ENCODE measurements at places on chromosomes 5 and 9.

GRCh38 chr5:93209476-93209875, 371.5 kb downstream of the NR2F1-AS1 start:
- DNase-seq, result no peak

GRCh38 chr9:68974431-68974830, 39.5 kb downstream of the PRKACG start:
- DNase-seq, result no peak

DNA sequence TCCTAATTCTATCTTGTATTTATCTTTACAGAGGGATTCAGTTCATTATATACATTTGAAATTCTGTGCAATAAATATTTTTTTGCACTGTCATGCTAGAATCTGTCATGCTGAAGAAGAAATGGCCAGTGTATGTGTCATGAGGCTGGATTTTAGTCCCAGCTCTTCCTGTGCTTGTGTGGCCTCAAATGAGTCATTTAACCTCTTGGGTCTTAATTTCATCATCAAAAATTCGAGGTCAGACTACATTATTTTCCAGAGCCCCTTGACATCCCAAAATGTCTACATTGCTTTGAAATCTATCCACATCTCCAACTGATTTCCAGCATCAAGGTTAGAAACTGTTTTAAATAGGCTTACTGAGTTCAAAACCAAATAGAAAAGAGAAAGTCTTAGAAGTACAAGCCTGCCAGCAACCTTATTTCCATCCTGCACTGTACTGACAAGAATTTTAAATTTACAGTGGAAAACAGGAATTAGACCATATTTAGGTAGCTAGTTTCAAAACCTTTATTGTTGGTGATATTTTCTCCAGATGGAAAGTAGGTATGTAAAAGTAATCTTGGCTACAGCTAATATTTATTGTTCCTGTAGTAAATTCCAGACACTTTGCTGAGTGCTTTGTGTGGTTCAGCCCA, 96.7 kb upstream of the MAMDC2 start:
- DNase-seq, result no peak

GRCh38 chr5:14063691-14064090, 79.5 kb upstream of the TRIO start:
- no peak for DNase-seq

- DNase-seq, result no peak
Observed at GRCh38 chr9:123749580-123750202, 180.2 kb downstream of the DENND1A start.

DNA sequence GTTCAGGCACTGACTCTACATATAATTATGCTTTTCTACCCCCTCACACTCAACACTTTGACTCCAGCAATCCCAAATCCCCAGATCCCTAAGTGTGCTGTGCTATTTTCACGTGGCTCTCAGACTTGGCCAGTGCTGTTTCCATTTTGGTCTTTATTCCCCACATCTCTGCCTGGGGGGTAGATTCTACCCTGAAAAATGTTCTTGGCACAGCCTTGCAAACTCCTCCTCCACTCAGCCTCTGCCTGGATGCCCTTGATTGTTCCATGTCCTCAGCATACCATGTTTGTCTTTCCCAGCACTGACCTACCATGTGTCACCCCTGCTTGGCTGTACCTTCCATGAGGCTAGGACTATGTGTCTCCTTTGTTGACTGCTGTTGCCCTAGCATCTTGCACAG, 43.0 kb downstream of the FXN start:
- DNase-seq, result no peak

GRCh38 chr5:169200125-169200778, 100.7 kb downstream of the SLIT3 start:
- no peak for DNase-seq

DNA sequence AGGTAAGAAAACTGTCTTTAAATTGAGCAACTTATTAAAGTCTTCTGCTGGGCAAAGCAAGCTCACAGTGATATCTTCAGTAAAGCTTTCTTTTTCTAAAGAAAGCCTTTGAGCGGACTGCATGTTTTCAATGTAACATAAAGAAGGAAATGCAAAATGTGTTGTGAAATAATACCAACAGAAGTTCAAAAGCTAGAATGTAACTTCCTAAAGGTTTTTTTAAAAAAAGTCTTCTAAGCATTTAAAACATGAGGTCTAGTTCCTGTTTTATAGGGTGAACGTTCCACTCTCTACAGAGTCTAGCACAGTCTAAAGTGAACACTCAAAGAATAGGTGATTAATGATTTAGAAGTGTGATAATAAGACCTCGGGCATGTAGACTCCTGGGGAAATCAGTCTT, 62.9 kb downstream of the DENND1A start:
- no peak for DNase-seq

- DNase-seq, result no peak
Observed at GRCh38 chr5:14258840-14259239, 115.7 kb downstream of the TRIO start.

DNA sequence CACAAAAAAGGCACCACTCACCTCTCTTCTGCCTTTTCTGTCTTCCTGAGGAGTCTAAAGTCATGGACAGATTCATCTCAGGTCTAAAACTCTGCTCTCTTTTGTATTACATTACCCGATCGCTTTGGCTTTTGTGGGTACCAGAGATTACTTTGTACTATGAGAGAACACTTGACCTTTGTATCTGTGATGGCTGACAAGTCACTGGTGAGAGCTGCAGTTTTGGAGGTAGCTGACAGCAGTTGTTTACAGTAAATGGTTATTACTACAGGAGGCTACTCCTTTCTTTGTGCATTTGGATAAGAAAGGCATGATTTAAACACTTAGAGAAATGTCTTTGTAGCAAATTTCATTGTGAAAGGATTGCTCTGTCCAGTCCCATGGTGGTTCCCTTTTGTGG, 307.3 kb downstream of the FBXL17 start:
- no peak for DNase-seq

DNA sequence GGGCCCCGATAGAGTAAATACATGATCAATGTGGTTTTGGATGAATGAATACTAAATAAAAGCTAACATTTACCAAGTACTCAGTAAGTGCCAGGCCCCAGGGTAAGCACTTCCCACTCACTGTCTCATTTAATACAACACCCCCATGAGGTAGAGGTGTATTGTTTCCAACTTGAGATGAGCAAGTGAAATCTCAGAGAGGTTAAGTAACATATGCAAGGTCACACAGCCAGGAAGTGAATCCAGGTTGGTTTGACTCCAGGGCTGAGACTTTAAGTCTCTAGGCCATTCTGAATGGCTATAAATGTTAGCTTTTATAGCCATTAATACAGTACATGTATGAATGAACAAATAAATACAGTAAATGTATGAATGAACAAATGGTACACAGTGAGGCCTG, 39.4 kb downstream of the LHX2 start:
- no peak for DNase-seq

- DNase-seq, result no peak
Observed at GRCh38 chr9:99576876-99577275, 244.8 kb upstream of the NR4A3 start.

DNA sequence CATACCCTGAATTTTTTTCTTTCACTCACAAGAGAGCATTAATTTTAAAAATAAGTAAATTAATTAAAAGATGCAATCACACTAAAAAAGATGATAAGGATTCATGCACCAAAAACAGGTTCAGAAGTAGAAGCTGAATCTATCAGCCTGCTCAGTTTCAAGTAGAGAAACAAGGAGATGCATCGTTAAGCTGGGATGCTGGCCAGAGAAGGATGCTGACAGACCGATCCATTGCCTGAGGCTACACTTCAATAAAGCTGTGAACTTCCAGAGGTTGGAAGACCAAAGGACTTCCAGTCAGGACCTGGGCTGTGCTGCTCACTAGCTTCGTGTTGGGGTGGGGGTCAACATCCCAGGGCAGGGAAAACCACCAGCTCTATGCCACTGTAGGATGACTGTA, 457.7 kb downstream of the EFNA5 start:
- DNase-seq, result no peak

- no peak for DNase-seq
Observed at GRCh38 chr5:165616490-165617405, 2111.3 kb downstream of the MAT2B start.

DNA sequence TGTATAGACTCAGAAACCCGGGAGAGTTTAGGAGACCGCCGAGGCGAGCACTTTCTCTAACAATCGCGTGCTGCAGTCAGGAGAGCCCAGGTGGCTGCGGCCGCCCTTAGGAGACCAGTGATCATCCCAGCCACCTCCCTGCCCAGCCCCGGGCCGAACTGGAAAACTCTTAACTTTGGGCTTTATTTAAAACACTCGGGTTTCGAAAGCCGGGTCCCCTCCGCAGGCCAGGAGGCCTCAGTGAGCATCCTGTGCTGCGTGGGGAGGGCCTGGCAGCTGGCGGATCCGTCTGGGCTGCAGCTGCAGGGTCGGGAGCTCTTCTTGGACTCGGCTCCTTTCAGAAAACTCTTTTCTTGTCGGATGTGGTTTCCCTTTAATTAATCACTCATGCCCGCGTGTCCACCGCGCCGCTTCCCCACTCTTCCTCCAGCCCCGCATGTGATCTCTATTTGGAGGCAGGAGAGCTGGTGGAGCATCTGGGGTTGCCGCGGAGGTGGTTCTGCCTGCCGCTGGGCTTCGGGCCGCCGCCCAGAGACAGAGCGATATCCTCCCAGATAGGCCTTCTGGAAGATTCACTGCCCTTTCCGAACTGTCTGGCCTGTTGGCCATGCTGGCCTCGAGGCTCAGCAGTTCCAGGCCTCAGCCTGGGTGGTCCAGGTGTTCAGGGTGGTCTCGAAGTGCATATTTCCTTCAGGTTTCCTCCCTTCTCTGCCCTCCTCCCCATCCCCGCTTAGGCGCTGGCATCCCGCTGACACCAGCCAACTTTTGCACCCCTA, 59.5 kb downstream of the TMEM174 start:
- no peak for DNase-seq

- DNase-seq, result no peak
Observed at GRCh38 chr5:76600716-76601115, 22.5 kb downstream of the F2RL2 start.

- no peak for DNase-seq
Observed at GRCh38 chr9:99505936-99506335, 283.9 kb downstream of the SEC61B start.

GRCh38 chr5:132435886-132436285, 54.7 kb downstream of the IRF1 start:
- DNase-seq, result no peak

DNA sequence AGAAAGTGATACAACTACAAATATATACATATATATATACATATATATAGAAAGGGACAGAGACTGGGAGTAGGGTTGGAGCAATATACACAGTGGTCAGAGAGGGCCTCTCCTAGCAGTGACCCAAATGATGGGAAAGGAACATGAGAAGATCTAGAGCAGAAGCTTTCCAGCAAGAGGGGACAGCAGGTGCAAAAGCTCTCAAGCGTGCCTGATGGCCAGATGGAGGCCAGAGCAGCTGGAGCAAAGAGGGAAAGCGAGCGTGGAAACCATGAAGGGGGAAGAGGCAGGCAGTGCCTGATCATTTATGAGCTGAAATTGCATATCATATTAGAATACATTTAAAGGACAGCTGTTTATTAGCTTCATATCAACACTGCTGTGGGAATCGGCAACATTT, 7.6 kb upstream of the GRPEL2 start:
- no peak for DNase-seq

DNA sequence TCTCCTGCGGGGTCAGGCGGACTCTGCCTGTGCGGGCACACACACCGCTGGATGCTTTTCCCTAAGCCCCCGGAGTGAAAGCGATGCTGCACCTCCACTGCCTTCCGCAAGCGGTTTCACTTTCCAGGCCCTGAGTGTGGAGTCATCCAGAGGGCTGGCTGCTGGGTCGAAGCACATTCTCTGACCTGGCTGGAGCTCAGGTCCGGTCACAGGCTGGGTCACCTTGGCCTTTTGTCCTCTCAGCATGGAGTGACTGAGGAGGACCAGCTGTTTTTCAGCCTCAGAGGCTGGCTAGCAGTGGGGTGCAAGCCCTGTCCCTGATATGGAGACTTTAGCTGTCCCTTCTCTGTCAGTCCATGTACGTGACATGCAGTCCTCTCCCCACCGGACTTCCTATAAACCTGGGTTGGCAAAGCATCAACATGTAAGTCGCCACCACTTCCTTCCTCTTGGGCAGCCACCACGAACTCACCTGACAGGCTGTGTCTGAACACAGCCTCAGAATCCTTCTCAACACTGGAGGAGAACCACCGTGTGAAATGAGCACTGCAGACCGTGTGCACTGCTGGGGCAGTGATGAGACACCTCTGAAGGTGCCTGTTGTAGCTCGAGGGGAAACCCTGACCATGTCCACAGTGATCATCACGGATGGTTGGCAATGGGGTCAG, 51.3 kb downstream of the GADD45G start:
- DNase-seq, result no peak

DNA sequence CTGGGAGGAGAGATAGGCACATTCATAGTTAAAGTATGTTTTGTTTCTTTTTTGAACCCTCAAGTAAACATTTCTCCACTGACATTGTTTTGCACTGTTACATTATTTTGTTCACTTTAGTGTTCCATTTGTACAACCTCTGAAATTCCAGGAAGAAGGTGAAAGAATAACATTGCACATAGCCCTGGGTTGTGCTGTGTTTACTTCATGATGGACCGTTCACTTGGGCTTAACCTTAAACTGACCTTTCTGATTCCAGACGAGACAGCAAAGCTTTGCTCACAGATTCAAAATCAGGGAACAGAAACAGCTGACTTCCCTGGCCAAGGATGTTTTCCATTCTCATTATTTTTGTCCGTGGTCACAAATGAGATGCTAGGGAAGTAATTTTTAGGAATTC, 42.8 kb upstream of the GDNF start:
- no peak for DNase-seq

- DNase-seq, result no peak
Observed at GRCh38 chr5:40429258-40430100, 250.2 kb upstream of the PTGER4 start.

GRCh38 chr5:55851675-55851979, 470 bp downstream of the IL31RA start:
- DNase-seq, result no peak

- no peak for DNase-seq
Observed at GRCh38 chr5:34530637-34531036, 125.5 kb upstream of the RAI14 start.

DNA sequence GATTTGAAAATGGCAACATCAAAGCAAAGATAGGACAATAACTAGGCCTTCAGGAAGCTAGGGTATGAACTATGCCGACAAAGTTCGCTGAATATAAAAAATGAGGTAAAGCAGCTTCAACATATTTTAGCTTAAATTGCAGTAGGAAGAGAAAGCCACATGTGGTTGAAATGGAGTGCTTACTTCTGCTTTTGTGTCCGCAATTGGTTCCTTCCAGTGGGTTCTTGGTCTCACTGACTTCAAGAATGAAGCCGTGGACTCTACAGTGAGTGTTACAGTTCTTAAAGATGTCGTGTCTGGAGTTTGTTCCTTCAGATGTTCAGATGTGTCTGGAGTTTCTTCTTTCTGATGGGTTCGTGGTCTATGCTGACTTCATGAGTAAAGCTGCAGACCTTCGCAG, 95.2 kb downstream of the APTX start:
- no peak for DNase-seq

DNA sequence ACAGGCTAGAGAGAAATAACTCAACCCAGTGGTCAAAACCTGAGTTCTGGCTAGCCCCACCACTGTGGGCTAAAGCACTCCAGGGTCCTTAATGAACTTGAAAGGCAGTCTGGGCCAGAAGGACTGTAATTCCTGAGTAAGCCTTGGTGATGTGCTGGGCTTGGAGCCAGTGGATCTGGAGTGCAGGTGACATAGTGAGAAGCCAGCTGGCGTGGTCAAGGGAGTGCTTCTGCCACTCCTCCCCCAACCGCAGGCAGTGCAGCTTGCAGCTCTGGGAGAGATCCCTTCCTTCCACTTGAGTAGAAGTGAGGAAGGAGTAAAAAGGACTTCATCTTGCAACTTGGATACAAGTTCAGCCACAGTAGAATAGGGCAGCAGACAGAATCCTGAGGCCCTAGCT, 424.0 kb downstream of the CDH18 start:
- no peak for DNase-seq

- DNase-seq, result no peak
Observed at GRCh38 chr5:4531756-4532704, 608.1 kb upstream of the ADAMTS16 start.

Data from NCI-H1436 treated with DMSO at 0.1 percent for 48 hours (cell line).